ENCODE measurements at places on chromosomes 12 and 14.

GRCh38 chr12:4829793-4830162 lies 79.9 kb upstream of the KCNA1 start:
- DNase-seq, result no peak

DNA sequence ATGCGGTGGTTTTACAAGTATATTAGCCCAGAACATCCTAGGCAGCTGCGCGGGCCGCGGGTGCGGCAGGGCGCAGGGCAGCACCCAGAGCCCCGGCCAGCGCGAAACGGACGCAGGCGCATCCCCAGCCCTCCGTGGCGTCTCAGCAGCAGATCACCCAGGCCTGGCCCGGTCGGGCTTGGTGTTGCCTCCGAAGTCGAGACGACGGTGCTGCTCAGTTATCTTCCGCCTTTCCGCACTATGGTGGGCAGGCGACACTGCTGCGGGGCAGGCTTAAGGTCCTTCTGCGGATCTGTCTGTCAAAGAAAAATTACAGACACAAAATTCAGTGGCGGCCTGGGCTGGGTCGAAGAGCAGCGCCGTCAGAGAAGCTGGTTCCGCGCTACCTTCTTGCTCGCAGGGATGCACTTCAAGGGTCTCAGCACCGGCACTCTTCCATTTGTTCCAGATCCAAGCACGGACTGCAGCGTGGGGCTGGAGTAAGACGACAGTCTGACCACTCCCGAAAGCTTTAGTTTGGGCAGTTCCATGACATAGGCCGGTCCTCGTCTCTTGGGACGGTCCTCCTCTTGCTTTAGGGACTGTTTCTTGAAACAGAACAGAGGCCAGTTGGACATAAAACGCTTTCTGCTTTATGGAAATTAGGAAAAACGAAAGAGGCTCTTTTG lies 75.8 kb downstream of the MOK start:
- DNase-seq, result no peak

DNA sequence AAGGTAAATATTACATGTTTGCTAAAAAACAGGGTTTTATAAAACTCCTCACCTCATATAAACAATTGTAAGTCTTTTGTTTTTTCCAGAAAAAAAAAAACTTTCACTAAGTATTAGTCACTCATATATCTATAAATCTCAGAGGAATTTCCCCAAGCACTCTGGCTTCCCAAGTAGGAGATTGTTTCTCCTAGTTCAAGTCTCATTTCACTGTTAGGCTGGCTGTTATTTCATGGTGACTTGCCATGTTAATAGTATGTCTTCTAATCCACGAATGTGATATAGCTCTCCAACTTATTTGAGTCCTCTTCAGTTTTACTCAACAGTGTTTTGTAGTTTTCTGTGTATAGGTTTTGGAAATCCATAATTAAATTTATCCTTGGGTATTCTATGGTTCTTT lies 61.6 kb downstream of the CAPZA3 start:
- DNase-seq, result no peak

DNA sequence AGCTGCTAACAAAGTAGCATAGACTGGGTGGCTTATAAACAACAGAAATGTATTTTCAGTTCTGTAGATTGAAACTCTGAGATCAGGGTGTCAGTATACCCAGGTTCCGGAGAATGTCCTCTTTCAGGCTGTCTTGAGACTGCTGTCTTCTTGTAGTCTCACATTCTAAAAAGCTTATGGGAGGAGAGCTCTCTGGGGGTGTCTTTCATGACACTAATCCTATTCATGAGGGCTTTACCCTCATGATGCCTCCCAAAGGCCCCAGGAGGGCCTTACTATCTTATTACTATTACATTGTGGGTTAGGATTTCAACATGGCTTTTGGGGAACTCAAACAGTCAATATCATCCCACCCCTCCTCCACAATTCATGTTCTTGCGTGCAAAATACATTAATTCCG lies 94.3 kb downstream of the AEBP2 start:
- no peak for DNase-seq

DNA sequence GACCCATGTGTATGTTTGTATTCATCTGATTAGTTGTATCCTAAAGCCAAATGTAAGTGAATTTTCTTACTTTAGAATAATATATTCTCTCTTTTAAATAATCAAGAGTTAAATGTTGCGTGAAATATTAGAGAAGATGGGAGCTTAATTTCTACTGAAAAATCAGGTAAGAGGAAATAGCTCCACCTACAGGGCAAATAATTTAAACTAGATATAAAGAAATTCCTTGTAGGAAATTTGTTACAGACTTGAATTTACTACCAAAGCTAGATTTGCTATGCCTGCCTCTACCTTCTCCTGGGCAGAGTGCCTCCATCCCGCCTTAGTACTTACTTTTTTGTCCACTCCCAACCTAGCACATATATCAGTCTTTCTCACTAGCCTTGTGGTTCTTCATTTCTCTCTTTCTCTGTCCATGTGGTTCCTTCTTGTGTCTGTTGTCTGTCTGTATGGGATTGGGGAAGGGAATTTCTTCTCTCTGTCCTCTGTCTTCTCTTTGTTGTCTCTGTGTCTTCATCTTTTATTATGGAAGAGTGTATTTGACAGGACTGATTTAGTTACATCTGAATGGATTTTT lies 44.7 kb downstream of the PALS1 start:
- peak; percentile 38 for DNase-seq

DNA sequence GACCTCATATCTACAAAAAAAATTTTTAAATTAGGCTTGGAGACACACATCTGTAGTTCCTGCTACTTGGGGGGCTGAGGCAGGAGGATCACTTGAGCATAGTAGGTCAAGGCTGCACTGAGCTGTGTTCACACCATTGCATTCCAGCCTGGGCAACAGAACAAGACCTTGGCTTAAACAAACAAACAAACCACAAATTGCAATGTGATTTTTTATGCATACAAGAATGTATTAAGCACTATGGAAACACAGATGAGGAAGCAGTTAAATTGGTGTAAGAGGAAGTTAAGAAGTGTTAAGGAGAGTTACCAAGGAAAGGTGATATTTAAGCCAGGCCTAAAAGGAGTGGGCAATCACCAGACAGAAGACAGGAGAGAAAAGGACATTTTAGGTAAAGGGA lies 83.6 kb upstream of the HECTD1 start:
- no peak for DNase-seq

DNA sequence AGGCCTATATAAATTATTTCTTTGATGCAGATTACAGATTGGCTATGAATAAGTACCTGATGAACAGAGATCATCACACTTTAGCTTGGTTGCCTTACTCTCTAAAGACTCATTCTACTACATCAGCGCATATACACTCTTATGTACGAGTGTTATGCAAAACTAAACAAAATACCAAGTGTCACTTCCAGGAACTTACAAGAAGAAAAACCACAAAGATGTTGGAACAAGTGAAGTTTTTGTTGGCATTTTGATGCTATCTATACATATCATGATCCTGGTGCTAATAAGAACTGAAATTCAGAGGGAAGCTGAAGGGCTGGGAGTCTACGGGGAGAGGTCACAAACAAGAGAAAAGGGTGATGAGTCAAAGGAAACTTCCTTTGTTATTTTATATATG lies 47.9 kb upstream of the CERS5 start:
- DNase-seq, result no peak

- DNase-seq, result no peak
These were observed 9.4 kb downstream of the ART4 start for GRCh38 chr12:14833952-14834351.

DNA sequence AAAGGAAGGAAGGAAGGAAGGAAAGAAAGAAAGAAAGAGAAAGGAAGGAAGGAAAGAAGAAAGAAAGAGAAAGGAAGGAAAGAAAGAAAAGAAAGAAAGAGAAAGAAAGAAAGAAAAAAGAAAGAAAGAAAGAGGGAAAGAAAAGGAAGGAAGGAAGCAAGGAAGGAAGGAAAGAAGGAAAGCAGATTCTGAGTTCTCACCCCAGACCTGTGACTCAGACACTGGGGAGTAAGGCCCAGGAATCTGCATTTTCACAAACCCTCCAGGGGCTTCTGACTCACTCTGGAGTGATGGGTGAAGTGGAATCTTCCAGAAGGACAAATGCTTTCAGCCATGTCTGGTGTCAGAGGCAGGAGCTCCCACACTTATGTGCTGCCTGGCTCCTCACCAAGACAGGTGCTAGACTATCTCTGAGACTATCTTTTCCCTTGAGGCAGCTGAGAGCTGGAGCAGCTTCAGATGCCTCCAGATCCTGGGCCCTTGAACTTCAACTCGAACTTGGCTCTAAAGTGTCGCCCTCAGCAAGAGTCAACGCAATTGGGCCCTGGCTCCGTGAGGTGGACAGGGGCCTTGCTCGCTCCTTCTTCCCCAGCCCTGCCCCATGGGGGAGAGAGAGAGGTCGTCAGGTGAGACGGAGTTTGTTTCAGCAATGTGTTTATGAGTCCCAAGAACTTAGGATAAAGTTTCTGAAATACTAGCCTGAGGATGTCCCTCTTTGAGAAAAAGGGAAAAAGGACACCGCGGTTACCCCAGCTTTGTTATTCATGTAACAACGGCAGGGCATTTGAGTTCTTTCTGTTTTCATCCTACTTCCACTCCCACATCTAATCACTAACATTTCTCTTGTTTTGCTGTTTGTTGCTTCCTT lies 19.8 kb upstream of the SCARB1 start:
- DNase-seq, result no peak

GRCh38 chr14:76968621-76969063 lies 59.9 kb downstream of the IRF2BPL start:
- no peak for DNase-seq

DNA sequence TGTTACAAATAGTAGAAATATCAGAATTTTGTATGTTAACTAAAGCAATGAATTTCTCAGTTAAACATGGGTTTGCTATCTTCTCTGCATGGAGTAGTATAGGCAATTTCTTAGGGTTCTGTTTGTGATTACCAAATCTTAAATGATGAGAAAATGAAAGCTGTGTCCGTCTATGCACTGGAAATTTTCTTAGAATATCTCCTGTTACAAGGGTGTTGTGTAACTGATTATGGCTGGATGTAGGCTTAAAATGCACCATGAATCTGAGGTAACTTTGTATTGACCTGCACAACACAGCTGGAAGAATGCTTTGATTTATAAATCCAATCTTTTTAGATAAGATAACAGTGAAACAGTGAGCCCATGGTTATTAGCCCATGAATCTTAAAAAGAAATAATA lies 17.8 kb downstream of the TRIP11 start:
- DNase-seq, result no peak

DNA sequence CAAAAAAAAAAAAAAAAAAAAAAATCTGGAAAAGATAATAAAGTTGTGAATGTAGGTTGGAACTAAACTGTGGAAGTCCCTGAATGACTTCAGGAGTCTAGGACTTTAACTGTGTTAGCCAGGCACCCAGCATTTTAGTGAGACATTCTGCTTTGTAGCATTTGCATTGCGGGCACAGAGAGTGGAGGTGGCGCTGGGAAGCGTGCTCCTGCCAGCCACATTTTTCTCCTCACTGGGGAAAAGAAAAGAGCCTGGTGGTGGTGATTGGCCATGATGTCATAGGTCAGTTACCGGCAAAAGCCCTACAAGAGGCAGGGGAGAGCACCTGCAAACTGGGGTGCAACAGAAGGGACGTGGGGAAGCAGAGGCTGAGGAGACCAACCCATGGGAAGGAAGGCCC lies 9.7 kb upstream of the GAPDH start:
- DNase-seq, result no peak

DNA sequence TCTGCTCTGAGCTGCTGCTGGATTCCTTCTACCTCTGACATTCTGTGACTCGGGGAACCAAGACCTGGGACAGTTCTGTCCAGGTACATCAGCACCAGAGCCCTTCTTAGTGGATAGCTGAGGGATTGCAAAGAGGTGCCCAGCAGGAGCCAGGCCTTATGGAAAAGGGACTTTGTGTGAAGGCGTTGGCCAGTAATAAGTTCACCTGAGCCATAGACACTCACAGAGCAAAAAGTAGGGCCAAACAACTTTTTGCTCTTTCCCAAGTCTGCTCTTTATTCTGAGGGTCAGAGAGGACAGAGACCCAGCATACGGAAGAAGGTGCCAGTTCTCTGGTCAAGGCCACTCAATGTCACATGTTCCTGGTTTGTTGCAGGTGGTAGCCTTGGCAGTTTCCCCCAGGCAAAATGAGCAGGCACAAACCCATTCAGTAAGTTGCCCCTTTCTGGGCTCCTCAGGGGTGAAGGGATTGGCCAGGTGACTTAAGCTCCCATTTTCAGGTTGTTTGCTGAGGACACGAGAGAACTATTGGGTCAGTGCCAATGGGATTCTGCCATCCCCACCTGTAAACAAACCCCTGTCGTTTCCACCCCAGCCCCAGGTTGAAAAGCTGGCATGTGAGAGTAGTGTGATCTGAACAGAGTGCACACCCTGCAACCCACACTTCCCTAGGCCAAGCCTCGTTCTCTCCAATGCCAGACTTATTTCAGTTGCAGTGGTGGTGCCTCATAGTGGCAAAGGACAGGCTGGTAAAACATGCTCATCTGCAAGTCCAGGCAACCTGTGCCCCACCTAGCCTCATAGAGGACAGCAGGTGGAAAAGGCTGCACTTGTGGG lies 150.3 kb downstream of the SMOC1 start:
- DNase-seq, result no peak

DNA sequence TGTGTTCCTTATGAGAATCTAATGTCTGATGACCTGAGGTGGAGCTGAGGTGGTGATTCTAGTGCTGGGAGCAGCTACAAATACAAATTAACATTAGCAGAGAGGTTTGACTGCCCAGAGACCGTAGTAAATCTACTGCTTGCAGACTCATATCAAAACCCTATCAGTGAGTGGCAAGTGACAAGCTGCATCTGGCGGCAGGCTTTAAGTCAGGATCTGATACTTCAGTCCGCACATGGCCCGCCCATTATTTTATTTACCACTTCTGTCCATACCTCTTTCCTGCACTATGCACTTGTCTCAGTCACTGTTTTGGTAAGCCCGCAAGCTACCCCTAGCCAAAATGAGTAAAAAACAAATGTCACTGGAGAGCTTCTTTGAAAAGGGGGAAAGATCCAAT lies 11.4 kb downstream of the CEP128 start:
- no peak for DNase-seq

- DNase-seq, result no peak
These were observed 6.2 kb downstream of the CHST11 start for GRCh38 chr12:104462931-104463339.

DNA sequence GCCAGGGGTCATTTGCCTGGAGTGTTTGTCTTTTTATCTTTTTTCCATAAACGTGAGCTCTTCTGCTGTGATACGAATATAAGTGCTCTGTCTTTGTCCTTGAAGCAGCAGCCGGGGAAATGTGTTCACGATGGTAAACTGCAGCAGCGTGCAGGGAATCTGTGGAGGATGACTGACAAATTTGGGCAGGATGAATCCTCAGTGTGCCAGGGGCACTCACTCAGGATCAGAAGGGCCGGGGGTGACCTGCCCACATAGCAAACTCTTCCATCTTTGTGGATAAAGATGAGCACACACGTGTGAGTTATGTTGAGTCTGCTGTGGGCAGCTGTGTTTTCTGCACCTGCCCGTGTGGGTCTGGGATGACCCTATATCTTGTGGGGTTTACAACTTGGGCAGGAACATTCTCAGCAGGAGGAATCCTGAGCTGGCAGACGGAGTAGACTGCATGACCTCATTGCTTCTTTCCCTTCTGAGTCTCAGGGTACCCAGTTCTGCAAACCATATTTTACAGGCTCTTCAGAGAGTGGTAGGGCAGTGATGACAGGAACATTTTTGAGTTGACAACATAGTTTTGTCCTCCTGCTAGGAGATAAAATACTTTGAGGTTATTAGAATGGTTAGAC lies 711 bp downstream of the ANO4 start:
- no peak for DNase-seq

GRCh38 chr12:103501447-103501846 lies 5.7 kb upstream of the C12orf42 start:
- DNase-seq, result no peak

GRCh38 chr14:34013721-34014060 lies 62.8 kb upstream of the EGLN3 start:
- no peak for DNase-seq

Measured in LoVo (cell line).